Activated naive CD4-positive, alpha-beta T cell treated with anti-CD3 and anti-CD28 coated beads for 36 hours (primary cell): ENCODE measurements at places on chromosomes 6 and 20. TPM values are rescaled to one million over a fixed set of nuclear protein-coding genes. Genes with fewer than 3 reads are reported as not detected.

The MCHR2 gene
- not detected for total RNA-seq

The SIRPD gene
- not detected for total RNA-seq

The AGER gene
- 15.6 TPM for total RNA-seq

The PXDC1 gene
- total RNA-seq = 0.17 TPM

The CYP24A1 gene
- total RNA-seq = not detected

The LAMA5 gene
- 0.81 TPM for total RNA-seq

The BACH2 gene
- 77.9 TPM for total RNA-seq

The PI3 gene
- total RNA-seq = not detected

The C6orf132 gene
- 0.14 TPM for total RNA-seq

GRCh38 chr20:4369798-4370124, 351.9 kb upstream of the PRND start:
- DNase-seq = peak; percentile 83

GRCh38 chr6:128156321-128157111, 255.7 kb upstream of the THEMIS start:
- DNase-seq = no peak

DNA sequence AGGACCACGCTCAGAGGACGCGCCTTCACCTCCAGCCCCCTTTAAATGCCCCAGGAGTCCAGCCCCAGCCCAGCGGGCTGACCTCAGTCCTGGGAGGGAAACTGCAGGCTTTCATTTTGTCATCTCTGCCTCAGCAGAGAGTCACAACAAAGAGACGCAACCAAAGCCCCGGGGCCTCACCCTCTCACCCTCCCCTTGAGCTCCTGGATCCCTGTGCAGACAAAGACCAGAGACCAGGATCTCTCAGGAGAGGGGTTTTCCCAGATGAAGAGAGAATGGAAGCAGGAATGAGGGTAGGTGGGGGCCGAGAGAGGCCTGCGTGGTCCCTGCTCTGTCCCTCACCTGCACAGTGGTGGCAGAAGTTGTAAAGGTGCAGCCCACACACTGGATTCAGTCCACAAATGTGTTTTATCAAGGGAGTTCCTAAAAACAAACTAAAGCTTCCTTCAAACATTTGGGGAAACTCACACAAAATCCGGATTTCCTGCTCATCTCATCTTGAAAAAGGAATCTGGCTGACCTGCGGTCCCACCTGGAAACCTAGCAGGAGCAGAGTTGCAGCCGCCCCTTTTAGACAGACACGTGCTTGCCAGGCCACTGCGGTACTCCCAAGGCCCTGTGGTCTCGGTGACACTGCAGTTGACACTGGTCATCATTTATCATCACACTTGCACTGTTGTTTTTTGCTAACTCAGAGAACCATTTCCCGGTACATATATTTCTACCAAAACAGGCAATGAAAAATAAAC, 27.1 kb downstream of the PTGIS start:
- no peak for DNase-seq

DNA sequence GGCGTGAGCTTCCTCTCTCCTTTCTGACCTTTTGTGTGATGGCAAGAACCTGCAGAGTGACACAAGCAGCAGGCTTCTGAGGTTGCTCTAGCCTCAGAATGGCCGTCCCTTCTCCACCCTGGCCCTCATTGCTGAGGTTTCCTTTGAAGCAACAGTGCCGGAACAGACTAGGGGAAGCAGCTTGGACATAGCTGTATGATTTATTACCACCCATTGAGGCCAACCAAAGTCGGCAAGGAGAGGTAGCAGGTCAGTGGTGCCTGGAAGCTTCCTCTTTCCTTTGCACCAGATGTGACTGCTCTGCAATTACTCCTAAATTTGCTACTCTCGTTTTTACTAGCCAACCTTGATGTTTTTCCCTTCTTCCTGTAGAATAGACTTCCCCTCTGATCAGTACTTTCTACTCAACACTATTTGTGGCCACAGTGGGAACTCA, 31.4 kb downstream of the PTPN1 start:
- DNase-seq = no peak

GRCh38 chr20:23032750-23033078, 2.4 kb upstream of the SSTR4 start:
- no peak for DNase-seq

DNA sequence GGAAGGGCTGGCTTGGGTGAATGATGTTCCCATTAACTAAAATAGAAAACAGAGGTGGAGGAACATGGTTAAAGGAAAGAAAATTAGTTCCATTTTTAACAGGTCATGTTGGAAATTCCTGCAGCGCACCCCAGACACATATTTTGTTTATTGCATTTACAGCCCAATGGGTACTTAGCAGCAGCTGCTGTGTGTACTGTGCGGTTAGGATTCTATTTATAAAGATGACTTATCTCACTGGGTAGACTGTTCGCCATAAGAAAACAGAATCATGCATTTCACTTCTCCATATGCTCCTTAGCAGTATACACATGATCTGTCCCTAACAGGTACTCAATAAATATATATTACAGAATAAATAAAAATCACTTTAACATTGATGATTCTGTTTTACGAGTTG, 135.8 kb downstream of the SLC35F1 start:
- DNase-seq = no peak

- DNase-seq = no peak
Observed at GRCh38 chr6:31528307-31528777, 420 bp upstream of the MCCD1 start.

GRCh38 chr6:33314515-33314942, 651 bp upstream of the TAPBP start:
- peak; percentile 80 for DNase-seq

GRCh38 chr20:18847226-18847755, 33.7 kb downstream of the SCP2D1 start:
- no peak for DNase-seq

GRCh38 chr6:125511809-125512396, 210.1 kb upstream of the HDDC2 start:
- DNase-seq = no peak

DNA sequence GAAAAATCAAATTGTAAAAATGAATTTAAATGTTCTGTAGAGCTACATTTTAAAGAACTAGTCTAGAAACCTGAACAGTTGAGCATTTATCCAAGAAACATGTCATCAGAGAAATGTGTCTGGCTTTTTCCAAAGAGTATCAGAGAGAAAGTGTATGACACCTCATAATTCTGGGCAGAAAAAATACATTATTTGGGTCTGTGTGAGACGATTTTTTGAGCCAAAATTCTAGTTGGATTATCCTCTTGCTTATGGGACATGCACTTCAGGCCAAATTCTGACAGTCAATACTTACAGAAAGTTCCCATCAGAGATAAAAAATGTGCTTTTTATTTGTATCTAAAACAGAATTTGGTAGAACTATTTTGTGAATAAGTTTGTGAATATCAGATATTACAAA, 1242.7 kb downstream of the EPHA7 start:
- DNase-seq = no peak

DNA sequence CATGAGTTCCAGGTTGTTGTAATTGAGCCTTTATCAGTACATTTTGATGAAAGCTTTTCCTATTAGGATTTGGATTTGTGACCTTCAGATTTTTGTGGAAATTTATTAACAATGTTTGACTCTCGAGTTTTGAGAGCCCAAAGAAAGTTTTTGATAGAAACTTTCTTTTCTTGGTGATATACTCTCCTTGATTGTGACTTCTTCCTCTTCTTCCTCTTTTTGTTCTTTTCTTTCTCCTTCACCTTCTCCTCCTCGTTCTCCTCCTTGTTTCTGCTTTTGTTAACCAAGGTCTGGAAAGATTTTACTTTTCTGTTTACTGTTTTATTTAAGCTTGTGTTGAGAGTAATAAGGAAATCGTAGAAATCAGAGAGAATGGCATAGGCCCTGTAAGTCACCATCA, 182.4 kb downstream of the TRIM27 start:
- DNase-seq = no peak

GRCh38 chr6:221531-222349, 70.5 kb upstream of the DUSP22 start:
- DNase-seq = no peak

DNA sequence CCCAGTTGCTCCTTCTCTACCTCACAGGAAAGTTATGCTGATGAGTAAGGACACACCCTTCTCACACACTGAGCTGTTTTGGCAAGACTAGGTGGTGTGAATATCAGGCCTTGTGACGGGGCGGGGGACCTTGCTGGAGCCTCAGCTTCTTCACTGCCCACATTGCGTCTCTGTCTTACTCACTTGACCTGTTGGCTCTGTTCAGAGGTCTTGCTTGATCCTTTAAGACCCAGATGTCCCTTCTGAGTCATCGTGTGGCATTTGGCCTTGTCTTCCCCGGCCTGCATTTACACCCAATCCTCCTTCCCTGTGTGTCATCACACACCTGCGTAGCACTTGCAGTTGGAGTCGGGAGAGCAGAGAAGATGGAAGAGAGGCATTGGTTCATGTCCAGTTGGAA, 8.3 kb upstream of the PRND start:
- DNase-seq = no peak

GRCh38 chr20:59007665-59008511, 834 bp upstream of the CTSZ start:
- no peak for DNase-seq

DNA sequence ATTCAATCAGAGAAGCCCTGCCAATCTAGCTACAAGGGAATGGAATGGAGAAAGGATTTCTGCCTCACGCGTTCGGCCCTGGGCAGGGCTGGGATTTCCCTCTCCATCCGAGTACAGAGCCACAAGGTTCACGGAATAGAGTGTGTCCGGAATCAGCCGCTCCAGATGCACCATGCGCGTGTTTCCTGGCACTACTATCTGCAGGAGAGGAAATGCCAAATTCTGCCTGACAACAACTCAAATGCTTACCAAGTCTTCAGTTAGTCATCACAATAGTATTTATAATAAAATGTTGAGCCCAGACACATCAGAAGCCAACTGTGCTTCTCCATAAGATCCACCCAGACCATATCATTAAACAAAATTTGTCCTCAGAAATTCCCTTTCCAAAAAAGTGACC, 75.1 kb downstream of the COL12A1 start:
- no peak for DNase-seq

DNA sequence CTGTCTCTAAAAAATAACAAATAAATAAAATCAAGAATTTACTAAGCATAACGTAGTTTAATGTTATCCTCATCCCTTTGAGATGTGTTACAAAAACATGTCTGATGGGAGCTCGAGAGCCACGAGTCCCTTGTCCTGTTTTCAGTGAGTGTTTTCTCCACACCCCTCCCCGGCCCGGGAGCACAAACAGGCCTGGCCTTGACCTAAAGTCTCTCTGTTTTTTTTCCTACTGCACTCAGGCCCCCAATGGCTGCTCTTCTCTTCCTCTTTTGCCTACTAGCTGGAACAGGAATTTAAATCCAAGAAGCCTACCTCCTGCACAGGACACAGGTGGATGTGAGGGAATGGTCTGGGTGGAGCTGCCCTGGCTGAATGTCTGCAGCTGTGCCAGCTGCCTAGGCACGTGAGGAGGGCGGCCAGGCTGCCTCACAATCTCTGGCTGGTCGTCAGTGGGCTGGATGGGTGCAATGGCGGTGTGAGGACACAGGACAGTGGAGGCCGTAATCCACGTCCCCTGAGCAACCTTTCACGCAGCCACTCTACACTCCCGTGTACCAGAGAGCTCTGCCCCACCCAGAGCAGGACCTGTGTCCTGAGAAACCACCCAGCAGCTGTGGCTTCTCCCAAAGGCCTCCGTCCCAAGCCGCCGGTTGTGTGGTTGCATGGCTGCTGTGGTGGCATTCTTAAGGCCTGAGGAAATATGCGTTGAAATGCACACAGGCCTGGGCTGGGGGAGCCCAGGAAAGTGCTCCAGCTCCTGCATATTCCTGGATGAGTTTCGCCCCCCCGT, 117.5 kb downstream of the FAM120B start:
- no peak for DNase-seq

GRCh38 chr6:44621846-44622245, 234.3 kb downstream of the CDC5L start:
- no peak for DNase-seq

- DNase-seq = no peak
Observed at GRCh38 chr20:62319346-62319909, 16.6 kb downstream of the ADRM1 start.

DNA sequence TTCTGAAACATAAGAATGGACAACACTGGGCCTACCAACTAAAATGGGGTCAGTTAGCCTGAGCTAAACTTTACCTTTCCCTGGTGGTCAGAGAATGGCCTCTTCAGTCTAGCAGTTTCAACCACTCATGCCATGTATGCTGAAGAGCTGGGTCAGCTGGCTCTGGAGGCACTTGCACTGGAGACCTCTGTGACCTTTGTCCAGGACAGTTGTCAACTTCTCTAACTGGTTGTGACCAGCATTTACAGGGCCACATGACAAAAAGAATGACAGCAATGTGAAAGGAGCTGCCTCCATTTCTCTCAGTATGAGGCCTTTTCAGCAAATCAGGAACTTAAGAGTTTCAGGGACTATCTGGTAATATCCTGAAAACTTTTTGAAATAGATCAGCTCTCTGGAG, 59.9 kb upstream of the TMEM30A start:
- no peak for DNase-seq

GRCh38 chr20:50510706-50511542, 741 bp downstream of the PTPN1 start:
- peak; percentile 29 for DNase-seq

- DNase-seq = no peak
Observed at GRCh38 chr20:641516-641875, 11.5 kb downstream of the SRXN1 start.

DNA sequence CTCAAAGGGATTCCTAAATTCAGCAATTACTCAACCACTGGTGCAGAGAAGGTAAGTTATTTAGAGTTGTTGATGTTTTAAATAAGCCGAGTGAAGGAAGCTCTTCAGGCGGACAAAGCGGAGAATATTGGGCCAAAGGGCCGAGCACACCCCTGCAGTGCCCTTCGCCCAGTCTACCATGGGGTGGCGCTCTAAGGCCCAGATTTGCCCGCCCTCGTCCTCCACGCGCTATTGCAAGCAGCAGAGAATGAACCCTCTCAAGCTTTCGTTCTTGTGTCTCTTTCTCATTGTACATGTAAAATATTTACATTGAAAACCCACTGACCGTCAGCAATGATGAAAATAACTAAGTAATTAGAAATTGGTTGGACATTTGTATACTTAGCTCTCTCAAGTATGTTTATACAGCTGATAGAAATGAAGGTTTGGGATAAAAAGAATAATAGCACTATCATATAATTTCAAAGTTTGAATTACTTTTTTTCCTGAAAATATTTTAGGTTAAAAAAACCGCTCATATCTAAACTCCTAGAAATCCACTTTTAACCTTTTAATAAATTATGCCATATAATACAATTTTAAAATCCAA, 195.0 kb upstream of the CEP162 start:
- DNase-seq = peak; percentile 32

- DNase-seq = no peak
Observed at GRCh38 chr6:169175360-169175887, 78.2 kb downstream of the THBS2 start.

GRCh38 chr20:46423882-46424482, 17.6 kb upstream of the ELMO2 start:
- DNase-seq = no peak

- no peak for DNase-seq
Observed at GRCh38 chr20:47708140-47708807, 77.0 kb downstream of the SULF2 start.

- no peak for DNase-seq
Observed at GRCh38 chr20:17316316-17317038, 89.6 kb downstream of the PCSK2 start.
